ENCODE measurements at places on chromosomes 12 and 14. TPM values are rescaled to one million over a fixed set of nuclear protein-coding genes. Genes with fewer than 3 reads are reported as not detected.

DNA sequence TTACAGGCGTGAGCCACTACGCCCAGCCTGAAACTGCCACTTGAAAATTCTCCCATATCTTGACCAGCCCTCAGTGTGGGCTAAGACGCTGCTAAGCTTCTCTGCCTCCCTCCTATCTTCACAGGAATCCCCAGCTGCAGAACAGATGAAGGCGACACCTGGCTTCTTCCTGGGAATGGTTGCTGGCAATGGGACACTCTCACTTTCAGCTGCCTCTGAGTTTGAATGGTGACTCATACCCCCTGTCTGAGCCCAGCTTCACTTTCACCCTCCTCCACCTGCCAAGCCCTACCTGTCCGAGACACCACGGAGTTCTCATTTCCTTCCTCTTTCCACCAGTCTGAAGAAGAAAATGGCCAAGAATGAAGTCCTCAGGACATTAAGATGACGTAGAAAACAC is 18.3 kb upstream of the VASH1 start:
- no peak for DNase-seq

DNA sequence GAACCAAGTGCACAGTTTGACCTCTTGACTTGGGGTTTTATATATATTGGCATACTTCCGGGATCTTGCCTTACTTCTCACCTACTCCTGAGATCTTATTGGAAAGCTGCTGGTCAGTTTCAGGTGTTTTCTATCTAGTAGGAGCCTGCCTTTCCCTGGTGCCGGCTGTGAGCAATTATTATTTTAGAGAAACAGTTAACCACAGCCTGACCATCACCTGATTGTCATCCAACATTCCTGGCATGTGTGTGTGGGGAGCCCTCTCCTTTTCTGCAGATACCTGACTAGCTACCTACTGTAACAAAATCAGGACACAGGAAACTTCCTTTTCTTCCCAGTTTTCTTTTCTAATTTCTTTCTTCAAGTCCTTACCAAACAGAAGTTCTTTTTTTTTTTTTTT is 220.4 kb downstream of the ATP23 start:
- DNase-seq: no peak

- DNase-seq: no peak
These were observed 53.9 kb downstream of the TMEM260 start for GRCh38 chr14:56633544-56633943.

DNA sequence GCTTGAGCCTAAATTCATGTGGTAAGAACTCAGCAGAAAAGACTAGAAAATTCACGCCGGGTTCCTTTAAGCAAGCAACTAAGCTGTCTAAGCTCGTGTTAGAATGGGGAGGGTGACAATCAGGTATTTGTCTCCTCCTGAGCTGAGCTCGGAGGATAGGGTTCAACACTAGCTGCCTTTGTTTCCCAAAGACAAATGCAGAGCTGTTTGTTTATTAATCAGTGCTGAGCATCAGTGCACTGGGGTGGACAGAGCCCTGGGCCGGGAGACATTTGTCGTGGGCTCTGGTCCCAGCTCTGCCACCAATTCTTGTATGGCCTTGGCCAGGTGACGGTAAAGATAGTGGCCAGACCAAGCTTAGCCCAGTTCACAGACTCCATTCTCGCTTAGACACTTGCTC is 43.7 kb downstream of the DEGS2 start:
- DNase-seq: no peak

GRCh38 chr14:99809859-99810558 is 16.8 kb downstream of the EML1 start:
- DNase-seq: peak; percentile 52

GRCh38 chr12:66725031-66725430 is 46.2 kb upstream of the GRIP1 start:
- DNase-seq: no peak

DNA sequence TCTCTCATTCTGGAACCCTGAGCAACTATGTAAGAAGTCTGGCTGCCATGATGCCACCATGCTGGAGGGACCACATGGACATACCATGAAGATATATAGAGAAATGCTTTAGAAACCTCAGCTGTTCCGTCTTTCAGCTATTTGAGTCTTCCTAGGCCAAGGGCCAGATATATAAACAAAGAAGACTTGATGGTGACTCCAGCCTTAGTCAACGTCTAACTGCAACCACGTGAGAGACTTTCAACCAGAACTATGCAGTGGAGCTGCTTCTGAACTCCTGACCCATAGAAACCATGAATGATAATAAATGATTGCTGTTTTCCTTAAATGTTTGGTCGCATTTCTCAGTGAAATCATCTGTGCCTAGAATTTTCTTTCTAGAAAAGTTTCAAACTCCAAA is 20.0 kb upstream of the KITLG start:
- no peak for DNase-seq

DNA sequence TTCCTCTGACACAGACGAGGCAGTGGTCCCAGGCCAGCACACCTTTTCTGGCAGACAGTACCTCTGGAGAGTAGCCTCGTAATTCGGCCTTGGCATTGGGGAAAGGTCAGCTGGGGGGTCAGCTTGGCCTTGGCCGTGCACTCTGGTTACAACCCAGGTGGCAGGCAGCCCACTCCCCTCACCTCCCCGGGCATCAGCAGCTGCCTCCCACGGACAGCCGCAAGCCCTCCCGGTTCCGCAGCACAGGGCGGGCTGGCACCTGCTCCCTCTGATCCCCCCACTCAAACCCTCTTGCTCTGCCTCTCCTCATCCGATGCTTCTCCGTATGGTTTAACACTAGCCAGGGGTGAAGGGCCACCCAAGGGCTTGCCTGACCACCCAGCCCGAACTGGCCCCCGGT is 50.6 kb downstream of the TEAD4 start:
- DNase-seq: no peak

- no peak for DNase-seq
These were observed 40.3 kb upstream of the NUAK1 start for GRCh38 chr12:106179086-106179485.

- no peak for DNase-seq
These were observed 276.8 kb downstream of the ADGRD1 start for GRCh38 chr12:131230340-131231031.

DNA sequence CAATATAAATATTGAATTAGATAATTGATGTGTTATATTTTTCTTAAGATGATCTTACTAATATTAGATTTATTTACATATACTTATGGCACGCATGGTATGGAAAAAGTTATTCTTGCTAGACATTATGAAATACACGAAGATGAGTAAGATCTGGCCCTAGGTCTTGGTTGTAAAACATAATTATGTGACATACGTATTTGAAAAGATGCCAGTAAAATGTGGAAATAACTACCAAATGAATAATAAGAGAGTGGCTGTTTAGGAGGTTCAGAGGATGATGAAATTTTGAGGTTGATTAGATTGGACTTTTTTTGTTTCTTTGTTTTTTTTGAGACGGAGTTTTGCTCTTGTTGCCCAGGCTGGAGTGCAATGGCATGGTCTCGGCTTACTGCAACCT is 41.3 kb downstream of the FANCM start:
- DNase-seq: no peak

DNA sequence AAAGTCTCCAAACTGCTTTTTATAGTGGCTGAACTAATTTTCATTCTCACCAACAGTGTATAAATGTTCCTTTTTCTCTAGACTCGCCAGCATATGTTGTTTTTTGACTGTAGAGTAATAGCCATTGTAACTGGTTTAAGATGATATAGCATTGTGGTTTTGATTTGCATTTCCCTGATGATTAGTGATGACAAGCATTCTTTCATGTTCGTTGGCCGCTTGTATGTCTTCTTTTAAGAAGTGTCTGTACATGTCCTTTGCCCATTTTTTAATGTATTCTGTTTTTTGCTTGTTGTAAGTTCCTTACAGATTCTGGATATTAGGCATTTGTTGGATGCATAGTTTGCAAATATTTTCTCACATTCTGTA is 404.9 kb downstream of the FLRT2 start:
- DNase-seq: no peak

GRCh38 chr14:23078692-23079116 is 16.2 kb downstream of the ACIN1 start:
- DNase-seq: no peak

DNA sequence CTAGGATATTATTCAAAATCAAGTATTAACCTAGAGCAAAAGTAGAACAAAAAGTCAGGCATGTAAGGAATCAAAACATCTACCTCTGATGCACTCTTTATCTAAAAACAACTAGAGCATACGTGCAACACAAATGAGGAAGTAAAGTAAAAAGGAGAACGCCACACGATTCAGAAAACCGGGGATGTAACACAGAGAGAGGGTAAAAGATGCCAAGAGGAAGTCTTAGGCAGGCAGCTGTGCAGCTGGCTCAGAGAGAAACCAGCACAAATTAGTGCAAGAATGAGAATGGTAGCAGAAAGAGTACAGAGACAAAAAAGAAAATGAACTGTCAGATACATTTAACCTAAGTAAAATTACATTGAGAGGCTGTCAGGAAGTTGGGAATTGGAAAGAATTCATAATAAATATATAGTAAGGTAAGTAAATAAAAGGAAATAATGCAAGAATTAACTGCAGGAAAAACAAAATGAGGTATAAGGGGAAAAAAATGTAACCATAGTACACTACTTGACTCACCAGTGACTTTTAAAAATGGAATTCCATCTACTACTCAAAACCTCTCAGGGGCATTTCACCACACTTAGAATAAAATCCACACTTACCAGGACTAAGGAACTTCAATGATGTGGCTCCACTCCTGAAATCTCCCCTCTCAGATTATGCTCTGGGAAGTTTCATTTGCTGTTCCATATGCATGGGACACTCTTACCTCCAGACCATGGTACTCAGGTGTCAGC is 17.1 kb downstream of the BCAT1 start:
- DNase-seq: no peak

DNA sequence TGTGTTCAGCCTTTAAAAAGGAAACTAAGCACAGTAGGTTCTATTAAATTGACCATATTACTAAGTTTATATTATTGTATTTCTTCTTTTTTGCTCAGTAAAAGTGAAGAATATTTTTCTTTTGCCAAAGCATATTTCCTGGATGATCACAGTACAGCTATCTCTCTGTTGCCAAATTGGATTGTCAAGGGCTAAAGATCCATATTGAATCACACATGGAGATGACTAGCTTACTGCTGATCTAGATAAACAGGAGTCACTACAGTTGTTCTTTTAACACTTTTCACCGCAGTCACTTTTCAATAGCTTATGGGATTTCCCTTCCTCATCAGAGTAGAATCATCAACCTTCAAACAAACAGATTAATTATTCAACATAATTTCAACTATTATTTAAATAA is 78.6 kb downstream of the LRRC9 start:
- DNase-seq: no peak

- no peak for DNase-seq
These were observed 34.5 kb downstream of the SCARB1 start for GRCh38 chr12:124829008-124829707.

- DNase-seq: no peak
These were observed 60.8 kb upstream of the KRAS start for GRCh38 chr12:25311506-25311905.

DNA sequence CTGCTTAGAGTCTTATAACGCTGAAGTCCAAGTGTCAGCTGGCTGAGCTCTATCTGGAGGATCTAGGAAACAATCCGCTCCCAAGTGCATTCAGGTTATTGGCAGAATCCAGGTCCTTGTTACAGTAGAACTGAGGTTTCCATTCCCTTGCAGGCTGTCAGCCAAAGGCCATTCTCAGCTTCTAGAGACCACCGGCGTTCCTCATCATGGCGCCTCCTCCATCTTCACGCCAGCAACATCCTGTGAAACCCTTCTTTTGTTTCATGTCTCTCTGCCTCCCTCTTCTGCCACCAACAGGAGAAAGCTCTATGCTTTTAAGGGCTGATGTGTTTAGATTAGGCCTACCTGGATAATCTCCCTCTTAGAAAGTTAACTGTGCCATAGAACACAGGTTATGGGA is 133.0 kb upstream of the RASSF8 start:
- DNase-seq: no peak

- no peak for DNase-seq
These were observed 63.4 kb upstream of the SLCO1C1 start for GRCh38 chr12:20631711-20632110.

GRCh38 chr12:49662998-49663843 is 39.9 kb downstream of the PRPF40B start:
- DNase-seq: peak; percentile 80

- DNase-seq: no peak
These were observed 53.5 kb upstream of the DIO3 start for GRCh38 chr14:101507836-101508150.

DNA sequence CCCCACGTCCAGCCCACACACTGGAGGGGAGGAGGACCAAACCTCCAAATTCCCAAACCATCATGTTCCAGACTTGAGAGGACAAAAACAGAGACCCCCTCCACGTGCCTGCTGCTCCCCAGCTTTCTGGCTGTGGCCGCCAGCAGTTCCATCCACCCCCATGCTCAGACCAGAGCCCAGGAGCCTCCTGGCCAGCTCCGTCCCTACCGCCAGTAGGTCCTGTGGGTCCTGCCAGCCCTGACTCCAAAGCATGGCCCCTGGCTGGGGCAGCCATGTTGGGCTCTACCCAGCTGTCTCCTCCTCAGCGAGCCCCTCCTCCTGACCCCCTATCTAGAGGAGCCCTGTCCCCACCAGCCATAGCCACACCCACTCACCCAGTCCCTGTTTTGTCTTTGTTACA is 227.3 kb upstream of the RTL1 start:
- no peak for DNase-seq

DNA sequence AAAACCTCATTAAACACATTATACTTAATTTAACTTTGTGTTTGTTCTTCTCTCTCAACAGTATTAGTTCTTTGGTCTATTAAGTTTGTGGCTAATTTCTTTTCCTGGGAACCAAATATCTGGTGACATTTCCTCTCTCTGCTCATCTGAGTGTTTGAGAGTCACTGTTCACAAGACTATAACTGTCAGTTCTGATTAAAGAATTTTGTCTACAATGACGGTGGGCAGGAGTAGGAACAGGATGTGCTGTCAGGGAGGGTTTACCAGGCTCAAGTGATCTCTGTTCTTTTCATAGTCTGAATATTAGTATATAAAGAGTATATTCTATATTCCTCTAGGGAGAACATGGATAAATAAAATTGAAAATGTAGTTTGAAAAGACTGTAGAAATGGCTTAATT is 92.9 kb downstream of the ALG10B start:
- no peak for DNase-seq

CLEC2A gene
- total RNA-seq: not detected

EGLN3 gene
- total RNA-seq: 153 TPM

TMEM132D gene
- not detected for total RNA-seq

KRT86 gene
- total RNA-seq: not detected

TUBA1C gene
- 35.0 TPM for total RNA-seq

DIO3 gene
- not detected for total RNA-seq

SLC6A13 gene
- 1.8 TPM for total RNA-seq

GNB3 gene
- total RNA-seq: 7.5 TPM

LRTM2 gene
- total RNA-seq: not detected

HSPA2 gene
- total RNA-seq: 34.0 TPM

ERP29 gene
- 49.3 TPM for total RNA-seq

PRR13 gene
- total RNA-seq: 53.1 TPM

RBM25 gene
- 36.9 TPM for total RNA-seq

PLCZ1 gene
- 0.49 TPM for total RNA-seq

Data from left ventricle myocardium inferior (tissue), 1 donor.